ENCODE measurements at places on chromosomes 16 and 17. TPM values are rescaled to one million over a fixed set of nuclear protein-coding genes. Genes with fewer than 3 reads are reported as not detected.
A peak's percentile ranks its signal among the peaks of the same experiment; 100 is the strongest.

The KRTAP4-9 gene
- total RNA-seq, result not detected

The CDH11 gene
- total RNA-seq, result 107 TPM

DNA sequence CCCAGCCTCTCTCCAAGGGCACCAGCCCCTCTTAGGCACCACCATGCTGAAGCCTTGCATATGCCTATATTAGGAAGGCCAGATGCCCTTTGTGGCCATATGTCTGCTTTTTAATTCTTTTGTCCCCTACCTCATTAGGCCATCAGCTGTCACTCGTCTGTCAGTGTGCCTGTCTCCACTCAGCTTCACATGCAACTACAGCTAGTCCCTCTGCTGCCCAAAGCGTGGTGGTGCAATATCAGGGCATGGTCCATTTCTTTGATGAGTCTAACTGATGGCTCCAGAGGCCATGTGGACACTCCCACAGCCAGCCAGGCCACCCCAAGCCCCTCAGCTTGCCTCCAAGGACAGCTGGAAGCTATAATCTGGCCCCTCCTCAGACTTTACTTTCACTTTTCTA lies 36.3 kb downstream of the MYO18A start:
- DNase-seq, result no peak
- no peak overlapping the region for H3K4me3 ChIP-seq
- H3K27me3 ChIP-seq, result no peaks in the 10 kb centered on the region
- no peak overlapping the region for H3K27ac ChIP-seq

DNA sequence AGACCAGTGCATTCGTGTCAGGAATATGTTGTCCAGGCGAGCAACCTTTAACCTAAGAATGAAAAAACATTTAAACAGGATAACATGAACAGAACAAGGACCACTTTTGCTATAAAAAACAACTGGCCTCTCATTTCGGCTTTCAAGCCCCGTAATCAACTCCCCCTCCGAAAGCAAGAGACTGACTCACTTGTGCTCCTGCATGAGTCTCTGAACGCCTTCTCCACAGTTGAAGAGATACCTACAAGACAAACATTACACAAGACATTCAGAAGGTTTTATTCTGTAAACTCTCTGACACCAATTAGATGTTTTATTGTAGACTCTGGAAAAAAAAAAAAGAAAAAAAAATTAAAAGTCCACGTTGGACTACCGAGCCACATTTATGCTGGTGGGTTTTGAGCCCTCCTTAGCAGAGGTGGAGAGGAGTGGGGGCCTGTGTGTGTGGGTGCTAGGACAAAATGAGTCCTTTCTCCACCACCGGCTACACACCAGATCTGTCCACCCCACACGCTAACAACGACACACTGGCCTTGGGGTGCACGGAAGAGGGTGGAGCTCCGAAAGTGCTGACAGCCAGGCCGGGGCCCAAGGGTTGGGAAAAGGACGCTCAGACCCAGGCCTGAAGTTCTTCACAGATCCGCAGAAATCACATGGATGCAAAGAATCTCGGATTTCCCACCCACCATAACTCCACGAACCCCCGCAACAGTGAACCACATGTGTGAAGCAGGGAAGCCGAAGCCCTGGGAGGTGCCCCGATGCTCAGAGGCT lies 759 bp downstream of the ELAC2 start:
- H3K36me3 ChIP-seq, result peaks cover 50% of the 10 kb centered on the region
- H3K4me3 ChIP-seq, result peak overlapping the region; percentile 91
- DNase-seq, result no peak
- H3K27ac ChIP-seq, result peak overlapping the region; percentile 27
- no peaks in the 10 kb centered on the region for H3K4me1 ChIP-seq
- H3K27me3 ChIP-seq, result no peaks in the 10 kb centered on the region

- DNase-seq, result no peak
- no peaks in the 10 kb centered on the region for H3K36me3 ChIP-seq
- H3K27ac ChIP-seq, result no peak overlapping the region
- no peak overlapping the region for H3K4me3 ChIP-seq
- no peaks in the 10 kb centered on the region for H3K27me3 ChIP-seq
Observed at GRCh38 chr17:18076936-18077335, 10.8 kb upstream of the DRG2 start.

- no peak for DNase-seq
- H3K27ac ChIP-seq, result no peak overlapping the region
- peaks cover 27% of the 10 kb centered on the region for H3K27me3 ChIP-seq
- peaks cover 16% of the 10 kb centered on the region for H3K4me1 ChIP-seq
Observed at GRCh38 chr16:1980030-1980769, 1.1 kb downstream of the NOXO1 start.
